ENCODE measurements at places on chromosomes 3 and 15.

DNA sequence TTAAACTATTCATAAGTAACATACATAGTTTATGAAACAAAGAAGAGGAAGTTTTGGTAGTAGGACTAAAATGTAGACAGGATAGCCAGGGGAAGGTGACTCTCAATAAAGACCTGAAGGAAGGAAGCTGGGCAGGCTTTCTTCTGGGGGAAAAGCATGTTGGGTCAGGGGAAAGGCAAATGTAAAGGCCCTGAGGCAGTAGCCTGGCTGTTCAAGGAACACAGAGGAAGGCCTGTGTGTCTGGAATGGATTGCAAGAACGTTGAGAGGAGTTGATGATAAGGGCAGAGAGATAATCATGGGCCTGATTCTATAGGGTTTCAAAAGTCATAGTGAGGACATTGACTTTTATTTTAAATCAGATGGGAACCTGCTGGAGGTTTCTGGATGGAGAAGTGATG, 167.6 kb downstream of the SNRK start:
- DNase-seq: no peak

GRCh38 chr3:58880182-58880581, 169.6 kb downstream of the CFAP20DC start:
- DNase-seq: no peak

DNA sequence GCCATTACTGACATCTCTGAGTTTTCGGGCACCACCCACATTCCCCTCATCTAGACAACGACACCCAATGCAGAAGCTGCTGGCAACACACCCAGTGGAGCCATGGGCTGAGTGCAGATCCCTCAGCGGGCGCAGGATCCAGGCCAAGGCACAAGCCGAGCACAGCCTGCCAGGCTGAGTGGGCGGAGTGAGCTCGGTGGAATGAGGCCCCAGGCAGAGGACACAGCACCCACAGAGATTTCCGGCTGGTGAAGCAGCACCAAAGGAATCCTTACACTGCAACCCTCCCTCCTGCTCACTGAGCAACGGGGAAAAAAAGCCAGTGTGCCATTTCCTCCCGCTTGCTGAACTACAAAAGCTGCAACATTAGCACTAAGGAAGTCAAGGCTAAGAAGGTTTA, 34.3 kb downstream of the ZMAT3 start:
- no peak for DNase-seq

DNA sequence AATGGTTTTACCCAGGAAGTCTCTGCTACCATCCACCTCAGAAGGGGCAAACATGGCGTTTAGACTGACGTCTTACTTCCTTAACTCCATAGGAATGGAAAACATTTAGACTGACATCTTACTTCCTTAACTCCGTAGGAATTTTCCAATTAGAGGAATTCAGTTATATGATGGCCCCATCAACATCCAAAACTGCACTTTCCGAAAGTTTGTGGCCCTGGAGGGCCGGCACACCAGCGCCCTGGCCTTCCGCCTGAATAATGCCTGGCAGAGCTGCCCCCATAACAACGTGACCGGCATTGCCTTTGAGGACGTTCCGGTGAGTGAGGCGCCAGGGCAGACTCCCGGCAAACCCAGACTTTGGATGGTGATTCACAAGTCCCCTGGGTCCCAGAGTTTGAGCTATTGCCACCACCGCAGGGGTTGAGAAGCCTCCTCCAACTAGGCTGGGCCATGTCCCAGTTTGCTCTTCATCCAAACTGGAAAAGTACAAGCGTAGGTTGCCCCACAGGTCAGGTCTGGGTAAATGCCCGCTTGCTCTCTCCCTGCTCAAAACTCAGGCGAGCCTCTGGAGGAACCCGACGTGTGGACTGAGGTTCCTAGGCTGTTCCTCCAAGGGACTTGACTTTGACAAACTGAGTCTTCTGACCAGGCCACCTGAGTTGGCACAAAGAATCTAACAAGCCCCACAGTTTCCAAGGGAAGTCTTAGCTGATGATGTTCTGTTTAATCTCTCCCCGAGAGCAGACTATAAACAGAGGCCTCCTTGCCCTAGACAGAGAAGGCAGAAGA, 57.7 kb downstream of the MESD start:
- DNase-seq: no peak

GRCh38 chr3:8629151-8630021, 15.2 kb downstream of the SSUH2 start:
- peak; percentile 90 for DNase-seq

GRCh38 chr15:38872732-38873131, 308.1 kb upstream of the RASGRP1 start:
- DNase-seq: no peak

- DNase-seq: no peak
Measured at GRCh38 chr15:98802187-98802586, 153.8 kb downstream of the IGF1R start.

GRCh38 chr15:101660005-101660404, 7.8 kb upstream of the TM2D3 start:
- DNase-seq: no peak

GRCh38 chr3:138944929-138945708, 1.8 kb downstream of the FOXL2 start:
- DNase-seq: peak; percentile 51

DNA sequence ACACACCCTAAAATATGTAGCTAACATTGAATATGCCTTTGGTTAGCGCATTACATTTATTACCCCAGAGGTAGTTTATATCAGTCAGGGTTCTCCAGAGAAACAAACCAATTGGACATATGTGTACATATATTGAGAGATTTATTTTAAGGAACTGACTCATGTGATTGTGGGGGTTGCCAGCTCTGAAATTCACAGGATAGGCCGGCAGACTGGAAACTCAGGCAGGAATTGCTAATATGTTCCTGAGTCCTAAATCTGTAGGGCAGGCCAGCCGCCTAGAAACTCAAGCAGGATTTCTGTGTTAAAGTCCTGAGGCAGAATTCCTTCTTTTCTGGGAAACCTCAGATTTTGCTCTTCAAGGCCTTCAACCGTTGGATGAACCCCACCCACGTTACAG, 189.7 kb downstream of the CDIN1 start:
- DNase-seq: no peak

DNA sequence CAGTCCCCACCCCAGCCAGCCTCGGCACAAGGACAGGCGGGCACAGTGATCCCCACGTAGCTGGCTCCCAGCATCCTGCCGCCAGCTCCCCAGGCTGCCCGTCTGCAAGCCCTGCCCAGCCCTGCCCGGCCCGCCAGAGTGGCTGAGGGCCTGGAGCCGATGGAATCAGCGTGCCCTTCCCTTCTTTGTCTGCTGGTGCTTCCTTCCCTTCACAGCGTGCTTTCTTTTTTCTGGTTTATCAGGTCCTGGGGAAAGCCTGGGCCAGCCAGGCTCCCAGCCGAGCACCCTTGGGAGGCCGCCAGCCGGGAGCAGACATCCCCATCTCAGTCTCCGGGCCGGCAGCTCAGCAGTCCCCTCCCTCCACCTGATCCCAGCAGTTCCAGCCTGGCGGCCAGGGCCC, 54.7 kb upstream of the SMAD6 start:
- DNase-seq: no peak

DNA sequence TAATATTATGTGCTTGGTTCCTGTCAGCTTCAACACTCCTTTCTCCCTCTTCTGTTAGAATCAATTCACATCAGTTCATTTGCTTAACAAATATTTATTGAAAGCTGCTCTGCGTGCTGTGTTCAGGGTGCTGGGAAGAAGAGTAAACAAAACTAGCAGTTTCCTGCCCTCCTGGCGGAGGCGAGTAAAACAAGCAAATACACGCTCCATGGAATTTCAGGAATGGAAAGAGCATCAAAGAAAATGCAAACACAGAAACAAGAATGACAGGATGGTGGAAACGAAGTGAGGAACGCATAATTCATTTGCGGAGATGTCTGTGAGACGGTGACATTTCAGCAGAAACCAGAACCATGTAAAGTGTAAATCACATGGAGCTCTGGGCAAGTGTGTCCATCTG, 49.4 kb upstream of the SPTSSB start:
- no peak for DNase-seq

DNA sequence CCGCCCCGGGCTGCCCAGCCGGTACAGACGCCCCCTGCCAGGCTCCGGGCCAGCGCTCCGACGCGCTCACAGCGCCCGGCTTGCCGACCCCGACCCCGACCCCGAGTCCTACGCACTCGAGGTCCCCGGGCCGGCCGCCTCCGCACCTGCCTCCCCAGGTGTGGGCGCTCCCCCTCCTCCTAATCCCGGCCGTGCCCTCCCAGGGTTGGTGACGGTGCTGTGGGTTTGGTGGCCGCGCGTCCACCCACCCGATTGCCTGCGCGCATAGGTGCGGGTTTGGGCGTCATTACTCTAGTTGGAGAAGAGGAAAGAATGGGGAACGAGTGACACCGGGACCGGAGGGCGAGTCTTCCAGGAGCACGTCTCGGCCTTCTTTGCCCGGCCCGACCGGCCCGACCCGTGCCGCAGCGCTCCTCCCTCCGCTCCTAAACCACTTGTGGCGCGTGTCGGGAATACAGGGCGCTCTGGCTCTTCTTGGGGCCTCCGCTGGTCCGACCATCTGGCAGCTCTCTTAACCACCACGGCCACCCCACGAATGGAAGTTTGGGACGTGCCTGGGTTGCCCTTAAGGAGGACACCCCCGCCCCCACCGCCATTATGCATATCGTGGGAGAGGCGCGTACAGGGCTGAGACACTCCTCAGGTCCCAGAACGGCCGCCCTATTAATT, 810 bp upstream of the THRB start:
- peak; percentile 76 for DNase-seq

GRCh38 chr3:55588146-55588765, 101.2 kb upstream of the WNT5A start:
- DNase-seq: no peak

GRCh38 chr3:197216914-197217313, 81.5 kb downstream of the DLG1 start:
- DNase-seq: no peak

GRCh38 chr3:12175844-12176453, 17.2 kb upstream of the TIMP4 start:
- DNase-seq: peak; percentile 67

GRCh38 chr15:64571857-64572291, 111.5 kb downstream of the ZNF609 start:
- DNase-seq: peak; percentile 42

DNA sequence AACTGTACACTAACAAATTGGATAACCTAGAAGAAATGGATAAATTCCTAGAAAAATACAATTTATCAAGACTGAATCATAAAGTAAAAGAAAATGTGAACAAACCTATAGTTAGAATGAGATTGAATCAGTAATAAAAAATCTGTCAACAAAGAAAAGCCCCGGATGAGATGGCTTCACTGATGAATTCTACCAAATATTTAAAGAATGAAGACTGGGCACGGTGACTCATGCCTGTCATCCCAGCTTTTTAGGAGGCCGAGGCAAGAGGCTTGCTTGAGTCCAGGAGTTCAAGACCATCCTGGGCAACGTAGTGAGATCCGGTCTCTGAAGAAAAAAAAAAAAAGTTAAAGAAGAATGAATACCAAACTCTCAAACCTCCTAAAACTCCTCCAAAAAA, 17.7 kb upstream of the AP4E1 start:
- DNase-seq: no peak

DNA sequence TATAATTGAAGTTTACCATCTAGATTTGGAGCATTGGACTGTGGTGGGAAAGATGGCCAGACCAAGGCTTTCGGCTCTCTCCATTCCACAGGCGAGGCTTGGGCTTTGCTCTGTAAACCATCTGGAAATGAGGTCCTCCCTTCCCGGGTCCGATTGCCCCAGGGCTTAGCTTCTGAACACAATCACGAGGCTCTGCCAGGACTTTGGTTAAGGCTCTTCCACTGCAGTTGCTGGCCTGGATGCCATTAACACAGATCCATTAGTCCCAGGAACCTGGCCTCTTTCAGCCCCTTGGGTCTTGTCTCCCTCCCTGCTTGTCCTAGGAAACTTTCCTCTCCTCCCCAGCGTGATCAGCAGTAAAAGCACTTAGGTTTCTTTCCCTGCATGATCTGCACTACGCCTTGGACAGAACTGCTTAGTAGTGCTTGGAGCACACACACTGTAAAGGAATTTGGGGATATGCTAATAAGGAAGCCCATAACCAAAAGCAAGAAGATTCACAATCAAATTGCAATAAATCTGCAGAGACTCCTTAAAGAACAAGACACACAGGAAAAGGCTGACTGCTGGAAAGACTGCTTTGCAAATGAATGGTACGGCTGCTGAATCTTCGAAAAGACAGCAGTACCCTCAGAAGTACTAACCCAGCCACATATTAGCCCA, 154.3 kb downstream of the ECT2 start:
- DNase-seq: no peak

DNA sequence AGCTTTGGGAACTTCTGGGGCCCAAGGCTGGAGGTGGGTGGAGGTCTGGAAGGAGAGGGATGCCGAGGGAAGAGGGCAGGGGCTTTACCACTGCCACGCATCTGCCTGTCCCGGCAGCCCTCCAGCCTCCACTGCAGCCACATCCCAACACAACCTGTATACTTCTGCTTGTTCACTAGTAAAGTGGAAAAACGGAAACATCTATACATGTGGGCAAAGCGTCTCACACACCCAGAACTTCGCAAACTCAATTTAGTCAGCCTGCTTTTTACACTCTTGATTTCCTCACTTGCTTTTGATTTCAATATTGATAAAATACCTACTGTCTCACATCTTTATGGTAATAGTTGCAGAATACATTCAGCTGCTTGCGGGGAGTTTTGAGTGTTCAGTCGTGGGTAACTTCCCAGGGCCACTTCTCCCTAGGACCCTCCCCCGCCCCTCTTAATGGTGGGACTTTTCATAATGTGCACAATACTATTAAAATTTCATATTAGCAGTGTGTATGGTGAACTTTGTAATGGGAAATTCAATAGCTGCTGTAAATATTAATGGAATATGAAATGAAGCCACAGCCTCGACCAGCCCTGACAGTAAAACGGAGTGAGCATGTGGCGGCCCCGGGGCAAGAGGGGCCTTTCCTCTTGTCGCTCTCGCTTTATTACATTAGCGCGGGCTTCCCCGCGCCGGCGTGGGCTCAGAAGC, 85.2 kb downstream of the NR2F2 start:
- no peak for DNase-seq

DNA sequence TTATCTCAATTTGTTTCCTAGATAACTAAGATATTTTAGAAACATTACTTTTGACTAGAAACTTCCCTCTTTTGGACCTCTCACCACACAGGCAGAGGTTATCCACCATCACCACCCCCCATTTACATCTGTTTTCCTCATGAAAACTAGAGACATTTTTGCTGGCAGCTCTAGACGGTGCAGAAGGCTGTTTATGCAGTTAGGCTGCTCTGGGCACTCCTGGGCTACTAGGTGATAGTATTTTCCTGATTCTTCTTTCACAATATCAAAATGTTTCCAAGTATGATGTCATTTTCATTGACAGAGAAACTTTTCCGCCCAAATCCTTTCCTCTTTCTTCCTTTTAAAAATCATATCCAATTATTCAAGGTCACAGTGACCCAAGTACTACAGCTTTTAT, 67.1 kb downstream of the PLOD2 start:
- DNase-seq: no peak

- no peak for DNase-seq
Measured at GRCh38 chr3:172044833-172045585, 5.6 kb downstream of the FNDC3B start.

DNA sequence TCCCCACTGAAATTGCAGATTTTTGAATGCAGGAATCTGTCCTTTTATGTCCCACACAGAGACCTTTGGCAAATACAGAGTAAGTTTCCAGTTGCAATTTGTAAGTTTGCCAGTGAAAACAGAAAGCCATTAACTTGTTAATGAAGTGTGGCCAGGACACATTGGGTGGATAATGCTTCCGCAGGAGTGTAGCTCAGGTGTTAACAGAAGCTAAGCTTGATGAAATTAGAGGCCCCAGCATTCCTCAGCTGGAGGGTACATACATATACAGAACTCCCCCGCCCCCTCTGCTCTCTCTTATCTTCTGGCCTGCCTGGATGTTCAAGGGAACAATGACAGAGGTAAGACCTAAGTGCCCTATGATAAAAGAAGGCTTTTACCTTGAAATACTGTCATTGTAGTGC, 8.1 kb upstream of the LRRC2 start:
- DNase-seq: no peak

All from K562 (cell line).